Esophagus squamous epithelium (tissue), 5 donors: ENCODE measurements at places on chromosomes 16 and 17.

- no peak for DNase-seq
Observed at GRCh38 chr16:20114356-20114755, 40.7 kb upstream of the GPR139 start.

DNA sequence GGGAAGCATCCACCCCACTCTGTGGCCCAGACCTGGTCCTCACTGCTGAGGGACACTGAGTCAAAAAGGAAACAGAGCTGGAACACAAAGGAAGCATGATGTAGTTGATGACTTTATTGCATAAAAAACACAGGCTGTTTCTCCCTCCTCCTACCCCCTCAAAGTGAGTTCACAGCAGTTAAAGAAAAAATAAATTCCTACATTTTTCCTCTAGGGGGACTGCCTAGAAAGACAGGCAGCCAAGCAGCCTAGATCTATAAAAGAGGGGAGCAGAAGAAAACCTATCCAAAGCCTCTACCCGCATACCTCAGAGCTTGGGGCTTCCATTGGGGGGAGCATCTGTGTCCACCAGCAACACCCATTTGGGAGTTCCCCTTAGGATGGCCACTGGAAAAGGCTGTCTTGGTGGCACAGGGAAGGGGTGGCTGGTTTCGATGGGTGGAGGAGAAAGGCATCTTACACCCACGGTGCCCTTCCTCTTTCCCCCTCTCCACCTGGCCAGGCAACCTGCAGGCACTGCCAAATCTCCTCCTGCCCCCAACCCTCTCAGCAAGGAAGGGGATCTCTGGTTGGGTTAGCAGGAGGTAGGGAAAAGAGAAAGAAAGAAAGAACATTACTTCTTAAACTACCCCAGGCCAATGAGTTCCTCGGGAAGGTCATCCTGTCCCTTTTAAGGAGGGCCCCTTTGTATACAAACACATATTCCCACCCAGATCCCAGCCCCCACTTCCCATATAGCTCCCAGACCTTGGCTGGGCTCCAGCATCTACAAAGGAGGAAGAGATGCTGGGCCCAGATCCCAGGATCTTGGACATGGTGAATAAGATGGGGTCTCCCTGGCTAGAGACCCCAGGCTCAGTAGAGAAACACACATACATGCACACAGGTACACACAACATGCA, 4.0 kb upstream of the SCRN2 start:
- DNase-seq = no peak

DNA sequence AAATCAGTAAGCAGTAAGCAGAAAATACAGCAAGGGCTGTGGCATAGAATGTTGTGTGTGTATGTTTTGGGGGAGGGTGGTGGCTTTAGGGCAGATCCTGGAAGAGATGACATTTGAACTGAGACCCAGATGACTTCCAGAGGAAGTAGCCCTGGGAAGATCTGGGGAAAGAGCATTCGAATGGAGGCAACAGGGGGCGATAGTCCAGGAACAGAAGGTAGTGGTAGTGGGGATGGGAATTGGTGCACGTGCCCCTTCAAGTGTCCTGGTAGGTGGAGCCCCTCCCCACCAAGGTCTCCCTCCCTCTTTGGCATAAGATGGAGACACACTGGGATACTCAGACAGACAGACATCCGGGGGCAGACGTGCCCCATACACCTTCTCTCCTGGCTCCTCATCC, 14.1 kb downstream of the ARHGEF15 start:
- DNase-seq = no peak

DNA sequence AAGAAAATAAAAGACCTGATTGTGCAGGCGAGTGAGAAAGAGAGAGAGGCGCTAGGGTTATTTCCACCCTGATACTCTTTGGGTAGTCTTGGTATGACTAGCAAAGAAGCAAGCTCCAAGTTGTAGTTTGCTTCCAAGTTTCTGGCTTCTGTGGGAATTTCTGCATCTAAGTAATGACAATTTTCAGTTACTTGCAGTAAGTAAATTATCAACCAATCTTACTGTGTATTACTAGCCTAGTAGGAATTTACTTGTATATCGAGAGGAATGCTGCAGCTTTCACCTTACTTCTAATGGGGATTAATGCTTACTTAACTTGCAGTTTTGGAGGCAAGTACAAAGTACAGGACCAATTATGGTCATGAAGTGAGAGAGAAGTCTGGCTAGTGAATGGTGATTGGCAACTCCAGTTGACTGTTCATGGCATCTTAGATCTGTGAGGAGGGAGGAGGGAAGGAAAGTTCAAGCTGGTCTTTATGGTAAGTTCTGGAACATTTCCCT, 31.9 kb downstream of the TENT4B start:
- no peak for DNase-seq

DNA sequence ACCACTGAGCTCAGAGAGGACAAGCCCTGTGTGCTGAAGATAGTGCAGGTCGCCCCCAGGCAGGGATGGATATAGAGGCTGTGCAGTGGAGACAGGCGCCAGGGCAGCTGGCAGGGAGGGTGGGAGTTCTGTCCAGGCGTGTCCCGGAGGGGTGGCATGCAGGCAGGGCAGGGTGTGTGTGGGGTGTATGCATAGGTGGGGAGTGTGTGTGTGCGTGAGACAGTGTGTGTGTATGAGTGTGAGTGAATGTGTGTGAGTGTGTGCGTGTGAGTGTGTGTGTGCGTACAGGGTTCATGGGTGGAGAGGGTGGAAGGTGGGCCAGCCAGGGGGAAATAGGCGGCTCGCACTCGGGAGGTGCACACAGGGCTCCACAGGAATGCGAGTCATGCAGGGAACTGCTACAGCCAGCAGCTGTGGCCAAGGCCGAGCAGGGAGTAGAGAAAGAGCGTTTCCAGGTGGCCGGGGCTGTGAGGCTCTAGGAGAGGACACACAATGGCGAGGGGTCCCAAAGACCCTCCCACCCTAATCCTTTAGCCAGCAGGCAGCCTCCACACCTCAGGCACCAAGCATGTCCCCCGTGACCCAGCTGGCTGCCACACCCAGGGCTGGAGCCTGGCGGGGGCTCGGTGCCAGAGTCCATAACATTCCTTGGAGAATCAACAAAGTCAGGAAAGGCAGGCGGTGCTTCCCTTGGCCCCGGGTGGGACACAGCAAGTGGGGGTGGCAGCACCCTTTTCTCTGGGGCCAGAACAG, 4.6 kb downstream of the PLCD3 start:
- DNase-seq = no peak

- no peak for DNase-seq
Observed at GRCh38 chr17:80545499-80545826, 825 bp downstream of the RPTOR start.

DNA sequence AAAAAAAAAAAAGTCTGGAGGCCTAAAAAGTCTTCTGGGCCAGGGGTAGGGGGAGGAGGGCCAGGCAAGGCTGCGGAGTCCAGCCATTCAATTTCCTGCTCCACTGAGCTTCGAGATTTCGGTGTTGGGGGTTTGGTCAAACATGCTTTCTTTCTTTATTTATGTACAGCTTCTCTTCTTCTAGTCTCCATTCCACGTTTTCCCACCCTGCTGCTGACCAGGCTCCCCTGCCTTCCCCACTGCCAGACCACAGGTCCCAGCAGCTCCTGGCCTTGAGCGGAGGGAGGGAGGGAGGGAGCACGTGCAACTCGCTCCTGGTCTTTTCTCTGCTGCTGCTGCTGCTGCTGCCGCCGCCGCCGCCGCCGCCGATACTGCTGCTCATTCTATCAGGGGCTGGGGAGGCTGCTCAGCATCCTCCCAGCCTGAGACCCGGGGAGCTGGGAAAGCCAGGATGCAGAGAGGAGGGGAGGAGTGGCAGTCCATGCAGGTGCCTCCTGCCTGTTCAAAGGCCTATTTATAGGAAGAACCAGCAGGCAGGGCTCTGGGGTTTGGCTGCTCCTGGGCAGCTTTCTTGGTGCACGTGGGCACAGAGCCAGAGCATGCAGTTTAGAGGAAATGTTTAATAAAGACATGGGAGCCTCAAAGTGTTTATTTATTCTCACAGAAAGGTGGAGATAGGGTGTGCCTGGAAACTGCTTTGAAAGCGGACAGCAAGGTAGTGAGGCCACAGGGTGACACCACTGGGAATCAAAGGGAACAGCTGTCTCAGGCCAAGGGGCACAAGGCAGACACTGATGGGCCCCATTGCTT, 23.4 kb upstream of the ZFHX3 start:
- no peak for DNase-seq

DNA sequence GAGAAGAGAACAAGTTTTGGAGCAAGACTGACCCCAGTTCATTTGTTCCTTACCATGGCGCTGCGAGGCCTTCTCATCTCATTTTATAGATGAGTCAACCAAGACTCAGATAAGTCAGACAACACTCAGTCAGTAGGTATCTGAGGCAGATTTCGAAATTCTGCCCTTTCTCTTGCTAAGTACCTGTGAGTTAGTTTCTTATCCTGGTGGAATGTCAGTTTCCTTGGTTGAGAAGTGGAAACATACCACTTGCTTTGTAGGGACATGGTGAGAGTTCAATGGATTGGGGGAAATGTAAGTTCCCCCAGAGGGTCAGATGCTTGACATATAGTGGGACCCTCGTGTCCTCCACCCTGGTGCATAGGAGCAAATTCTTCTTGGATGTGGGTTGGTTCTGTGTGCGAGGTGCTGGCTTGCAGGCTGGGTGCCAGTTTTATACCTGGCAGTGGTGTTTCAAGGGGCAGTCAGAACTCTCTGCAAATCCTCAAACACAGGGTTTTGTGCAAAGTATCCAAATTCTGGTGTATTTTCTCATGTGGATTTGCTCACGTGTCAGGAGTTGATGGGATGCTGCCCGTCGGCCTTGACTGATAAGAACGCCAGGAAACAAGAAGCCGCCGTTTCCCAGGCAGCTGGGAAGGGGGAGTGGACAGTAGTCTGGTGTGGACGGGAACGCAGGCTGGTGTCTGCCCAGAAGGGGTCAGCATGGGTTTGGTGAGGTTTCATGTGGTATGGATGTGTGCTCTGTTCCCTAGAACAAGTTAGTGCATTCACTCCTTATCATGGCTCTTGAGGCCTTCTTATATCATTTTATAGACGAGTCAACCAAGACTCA, 61.1 kb upstream of the CIBAR2 start:
- DNase-seq = no peak

GRCh38 chr16:66171578-66171977, 194.9 kb upstream of the CDH5 start:
- DNase-seq = no peak

GRCh38 chr16:12971241-12971640, 69.8 kb downstream of the SHISA9 start:
- no peak for DNase-seq

DNA sequence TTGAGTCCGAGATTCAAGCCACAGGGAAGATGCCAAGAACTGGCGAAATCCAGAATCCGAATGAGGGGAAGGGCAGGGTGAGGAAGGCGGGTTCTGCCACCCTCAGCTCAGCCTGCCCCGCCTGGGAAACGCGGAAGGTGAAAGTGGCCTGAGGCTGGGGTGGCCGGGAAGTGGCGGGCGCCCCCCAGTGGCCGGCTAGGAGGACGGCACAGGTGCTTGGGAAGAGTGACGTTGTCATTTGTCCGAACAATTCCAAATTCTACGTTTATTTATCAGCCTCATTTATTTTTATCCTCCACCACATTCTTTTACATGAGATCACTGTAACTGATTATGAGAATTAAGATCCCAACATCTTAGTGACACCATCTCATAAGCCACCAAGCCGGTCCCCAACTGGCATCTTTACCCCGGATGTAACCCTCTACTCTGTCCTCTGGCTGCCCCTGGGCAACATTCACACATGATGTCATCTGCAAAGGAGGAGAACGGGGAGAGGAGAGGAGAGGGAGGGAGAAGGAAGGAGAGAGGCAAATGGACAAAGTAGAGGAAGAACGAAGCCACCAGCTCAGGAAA, 21.3 kb downstream of the SRCIN1 start:
- DNase-seq = no peak

DNA sequence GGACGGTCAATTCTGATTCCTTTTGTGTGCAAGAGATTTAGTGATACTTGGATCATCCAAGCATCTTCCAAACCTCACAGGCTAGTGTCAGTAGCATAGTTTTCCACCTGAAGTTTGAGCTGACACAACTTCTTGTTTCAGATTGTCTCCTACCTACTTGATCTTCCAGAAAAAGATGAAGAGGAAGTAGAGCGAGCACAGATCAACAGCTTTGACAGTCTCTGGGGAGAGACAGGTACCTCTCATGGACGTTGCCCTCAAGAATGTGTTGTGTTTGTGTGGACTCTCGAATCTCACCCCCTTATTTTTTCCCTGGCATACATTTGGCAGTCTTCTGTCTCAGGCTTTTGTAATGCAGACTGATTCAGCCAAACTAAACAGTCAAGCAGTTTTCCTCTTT, 47.4 kb downstream of the CYB561 start:
- DNase-seq = no peak

- no peak for DNase-seq
Observed at GRCh38 chr17:69477204-69477902, 62.9 kb downstream of the MAP2K6 start.

DNA sequence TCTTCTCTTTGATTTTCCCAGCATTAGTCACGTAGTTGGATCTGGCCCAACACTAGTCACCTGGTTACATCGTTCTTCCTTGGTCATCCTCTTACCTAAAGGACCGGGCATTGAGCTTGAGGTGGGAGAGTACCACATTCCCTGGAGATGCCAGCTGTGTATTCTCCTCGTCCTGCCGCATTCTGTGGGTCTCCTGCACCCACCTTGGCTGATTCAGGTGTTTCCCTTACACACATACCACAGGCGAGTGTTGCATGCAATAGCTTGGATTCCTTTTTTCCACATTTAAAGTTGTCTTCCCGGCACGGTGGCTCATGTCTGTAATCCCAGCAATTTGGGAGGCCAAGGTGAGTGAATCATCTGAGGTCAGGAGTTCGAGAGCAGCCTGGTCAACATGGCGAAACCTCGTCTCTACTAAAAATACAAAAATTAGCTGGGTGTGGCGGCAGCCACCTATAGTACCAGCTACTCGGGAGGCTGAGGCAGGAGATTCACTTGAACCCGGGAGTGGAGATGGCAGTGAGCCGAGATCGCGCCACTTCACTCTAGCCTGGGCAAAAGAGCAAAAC, 21.6 kb upstream of the CLEC18C start:
- no peak for DNase-seq

- DNase-seq = no peak
Observed at GRCh38 chr17:17667947-17668346, 13.3 kb upstream of the RAI1 start.

GRCh38 chr17:50465171-50465570, 3.5 kb downstream of the CHAD start:
- no peak for DNase-seq

- no peak for DNase-seq
Observed at GRCh38 chr16:1416521-1416941, 2.0 kb upstream of the UNKL start.

GRCh38 chr17:29162909-29163341, 17.3 kb downstream of the MYO18A start:
- DNase-seq = no peak

DNA sequence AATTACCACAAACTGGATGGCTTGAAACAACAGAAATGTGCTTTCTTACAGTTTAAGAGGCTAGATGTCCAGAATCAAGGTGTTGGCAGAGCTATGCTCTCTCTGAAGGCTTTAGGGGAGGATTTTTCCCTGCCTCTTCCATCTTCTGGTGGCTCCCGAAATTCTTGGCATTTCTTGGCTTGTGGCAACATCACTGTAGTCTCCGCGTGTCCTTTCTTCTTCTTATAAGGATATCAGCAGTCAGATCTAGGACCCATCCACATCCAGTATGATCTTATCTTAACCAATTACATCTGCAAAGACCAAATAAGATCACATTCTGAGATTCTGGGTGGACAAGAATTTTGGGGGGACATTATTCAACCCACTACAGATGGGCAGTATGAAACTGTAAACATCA, 119.2 kb upstream of the PMFBP1 start:
- DNase-seq = no peak
